GDM1 (cell line): ENCODE measurements at places on chromosomes 7 and 10.

DNA sequence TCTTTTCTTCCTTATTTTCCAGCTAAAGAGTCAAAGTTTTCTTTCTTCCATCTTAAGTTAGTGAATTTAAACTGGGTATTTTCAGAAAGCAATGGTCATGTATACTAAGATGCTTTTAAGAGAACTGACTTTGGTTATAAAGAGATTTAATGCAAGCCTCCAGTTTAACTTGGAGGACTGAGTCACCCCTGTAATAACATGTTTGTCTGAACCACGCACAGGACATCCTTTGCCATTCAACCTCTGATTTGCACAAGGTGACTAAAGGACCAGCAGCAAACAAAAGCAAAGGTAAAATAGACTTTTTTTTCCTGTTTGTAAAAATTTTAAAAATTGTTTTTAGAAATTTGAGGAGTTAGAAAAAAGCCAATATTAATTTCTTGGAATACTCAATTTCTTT lies 2.9 kb downstream of the HYAL4 start:
- no peak for DNase-seq

DNA sequence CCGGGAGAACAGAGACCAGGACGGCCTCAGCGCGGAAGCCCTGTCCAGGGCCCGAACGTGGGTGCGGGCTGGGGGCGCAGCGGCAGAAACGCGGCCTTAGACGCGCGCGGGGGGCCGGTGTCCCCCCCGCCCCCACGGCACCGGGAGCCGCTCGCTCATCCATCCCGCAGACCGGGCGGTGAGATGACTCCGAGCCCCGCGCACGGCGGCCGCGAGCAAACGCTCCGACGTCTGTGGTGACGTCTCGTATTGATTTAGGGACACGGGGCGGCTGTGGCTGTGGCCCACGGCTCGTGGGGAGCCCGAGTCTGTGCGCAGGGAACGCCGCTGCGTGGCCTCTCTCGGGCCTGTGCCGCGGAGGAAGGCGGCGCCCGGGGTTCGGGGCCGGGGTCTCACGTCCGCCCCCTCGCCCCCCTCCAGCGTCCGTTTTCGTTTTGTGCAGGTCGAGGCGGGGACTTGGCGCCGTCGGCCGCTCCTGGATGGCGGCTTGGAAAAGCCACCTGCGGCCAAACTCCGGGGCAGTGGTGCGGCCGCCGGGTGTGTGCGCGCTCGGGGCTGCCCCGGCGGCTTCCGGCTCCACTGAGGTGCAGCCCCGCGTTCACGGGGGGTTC lies 1.0 kb upstream of the NKX6-2 start:
- no peak for DNase-seq

DNA sequence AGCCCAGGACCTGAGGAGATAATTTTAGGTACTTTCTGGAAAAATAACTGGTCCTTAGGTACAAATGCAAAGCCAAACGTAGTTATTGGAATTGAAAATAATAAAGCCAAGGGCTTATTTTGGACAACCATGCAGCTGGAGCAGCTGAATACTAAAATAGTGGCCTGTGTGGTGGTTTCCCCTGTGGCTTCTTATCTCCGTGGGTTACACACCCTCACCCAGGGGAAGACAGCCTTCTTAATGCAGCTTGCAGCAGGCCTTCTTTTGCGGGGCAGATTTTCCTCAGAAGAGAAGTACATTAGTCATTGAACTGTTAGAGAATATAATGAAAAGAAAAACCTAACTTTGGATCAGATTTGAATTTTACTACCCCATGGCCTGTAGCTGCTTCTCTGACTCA lies 133.5 kb downstream of the ST7 start:
- no peak for DNase-seq

DNA sequence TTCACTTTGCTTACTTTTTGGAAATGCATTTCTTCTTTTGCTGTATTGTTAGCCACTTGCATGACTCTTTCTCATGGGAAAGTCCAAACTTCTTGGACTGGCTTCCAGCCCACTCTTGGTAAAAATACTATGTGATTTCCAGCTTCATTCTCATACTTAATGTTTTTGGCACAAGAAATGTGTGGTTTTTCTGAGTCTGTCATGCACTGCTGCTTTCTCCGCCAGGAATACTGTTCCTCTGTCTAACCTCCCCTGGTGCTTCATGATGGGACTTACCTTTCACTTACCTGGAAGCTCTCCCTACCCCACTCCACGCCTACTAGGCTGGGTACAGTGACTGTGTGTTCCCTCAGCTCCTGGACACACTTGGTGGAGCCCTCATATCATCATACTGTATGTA lies 18.7 kb downstream of the MGAM2 start:
- DNase-seq, result no peak

GRCh38 chr10:22669163-22669711 lies 45.1 kb downstream of the PIP4K2A start:
- no peak for DNase-seq

GRCh38 chr10:11505639-11506038 lies 105.8 kb downstream of the USP6NL start:
- DNase-seq, result no peak

DNA sequence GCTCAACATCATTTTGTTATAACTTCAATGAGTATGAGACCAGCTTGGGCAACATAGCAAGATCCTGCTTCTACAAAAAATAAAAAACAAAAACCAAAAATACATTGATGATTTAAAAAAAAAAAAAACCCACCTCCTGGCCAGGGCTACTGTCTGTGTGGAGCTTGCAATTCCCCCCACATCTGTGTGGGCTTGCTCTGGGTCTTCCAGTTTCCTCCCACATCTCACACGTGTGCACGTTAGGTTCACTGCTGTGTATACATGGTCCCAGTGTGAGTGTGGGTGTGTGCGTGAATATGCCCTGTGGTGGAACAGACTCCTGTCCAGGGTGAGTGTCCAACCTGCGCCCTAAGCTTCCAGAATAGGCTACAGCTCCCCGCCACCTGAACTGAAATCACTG lies 41.6 kb downstream of the ATE1 start:
- DNase-seq, result no peak

DNA sequence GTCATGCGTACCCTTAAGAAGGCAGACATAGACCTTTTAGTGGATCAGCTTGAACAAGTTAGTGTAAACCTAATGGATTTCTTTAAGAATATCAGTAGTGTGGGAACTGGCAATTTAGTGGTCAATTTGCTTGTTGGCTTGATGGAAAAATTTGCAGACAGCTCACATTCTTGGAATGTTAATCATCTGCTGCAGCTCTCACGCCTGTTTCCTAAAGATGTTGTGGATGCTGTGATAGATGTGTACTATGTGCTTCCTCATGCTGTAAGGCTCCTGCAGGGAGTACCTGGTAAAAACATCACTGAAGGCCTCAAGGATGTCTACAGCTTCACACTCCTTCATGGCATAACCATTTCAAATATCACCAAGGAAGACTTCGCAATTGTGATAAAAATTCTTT lies 103.4 kb downstream of the ABCA13 start:
- no peak for DNase-seq

DNA sequence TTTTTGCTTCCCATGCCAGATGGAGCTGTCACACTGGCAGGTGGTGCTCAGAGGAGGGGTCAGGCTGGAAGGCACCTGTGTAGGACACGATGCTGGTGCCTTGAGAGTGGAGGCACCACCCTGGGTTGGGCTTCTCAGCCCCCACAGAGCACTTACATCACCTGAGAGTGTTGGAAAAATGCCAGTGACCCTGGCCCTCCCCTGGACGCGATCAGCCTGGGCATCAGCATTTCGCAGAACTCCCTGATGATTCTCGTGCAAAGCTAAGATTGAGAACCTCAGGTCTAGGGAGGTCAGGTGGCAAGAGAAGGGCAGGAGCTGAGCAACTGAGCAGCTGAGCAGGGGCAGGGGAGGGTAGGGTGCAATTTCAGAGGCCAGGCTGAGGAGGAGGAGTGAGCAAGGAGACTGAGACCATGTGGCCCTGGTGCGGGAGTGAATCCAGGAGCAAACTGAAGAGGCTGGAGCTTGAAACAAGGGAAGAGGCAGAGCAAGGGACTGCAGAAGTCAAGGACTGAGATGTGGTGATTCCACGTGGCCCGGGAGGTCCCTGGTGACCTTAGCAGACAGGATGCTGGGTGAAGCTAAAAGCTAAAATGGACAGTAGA lies 24.7 kb upstream of the GRID1 start:
- DNase-seq, result no peak

DNA sequence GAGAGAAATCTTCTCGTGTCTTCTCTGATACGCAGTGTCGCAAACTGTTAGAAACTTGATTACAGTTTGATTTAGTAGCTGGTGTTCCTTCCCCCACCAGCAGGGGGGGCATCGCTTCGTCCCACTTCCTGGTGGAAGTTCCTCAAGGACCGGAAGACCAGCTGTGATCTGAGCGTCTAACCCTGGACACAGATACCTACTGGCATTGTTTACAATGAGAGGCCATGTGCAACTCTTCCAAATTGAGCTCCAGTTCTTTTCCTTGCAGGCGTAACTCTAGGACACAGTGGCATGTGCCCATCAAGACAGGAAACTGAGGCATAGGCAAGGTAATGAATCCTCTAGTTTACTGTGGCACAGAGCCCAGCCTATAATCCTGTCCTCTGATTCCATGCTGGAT lies 219.0 kb downstream of the CCDC3 start:
- DNase-seq, result no peak

- peak; percentile 20 for DNase-seq
These were observed 31.3 kb downstream of the KIN start for GRCh38 chr10:7756360-7756992.
